ENCODE measurements at places on chromosomes 5 and 9. TPM values are rescaled to one million over a fixed set of nuclear protein-coding genes. Genes with fewer than 3 reads are reported as not detected.

- peaks cover 14% of the 10 kb centered on the region for H3K27me3 ChIP-seq
- H3K36me3 ChIP-seq: no peaks in the 10 kb centered on the region
- no peak overlapping the region for H3K27ac ChIP-seq
Observed at GRCh38 chr5:150206098-150206778, 16.4 kb downstream of the SLC6A7 start.

DNA sequence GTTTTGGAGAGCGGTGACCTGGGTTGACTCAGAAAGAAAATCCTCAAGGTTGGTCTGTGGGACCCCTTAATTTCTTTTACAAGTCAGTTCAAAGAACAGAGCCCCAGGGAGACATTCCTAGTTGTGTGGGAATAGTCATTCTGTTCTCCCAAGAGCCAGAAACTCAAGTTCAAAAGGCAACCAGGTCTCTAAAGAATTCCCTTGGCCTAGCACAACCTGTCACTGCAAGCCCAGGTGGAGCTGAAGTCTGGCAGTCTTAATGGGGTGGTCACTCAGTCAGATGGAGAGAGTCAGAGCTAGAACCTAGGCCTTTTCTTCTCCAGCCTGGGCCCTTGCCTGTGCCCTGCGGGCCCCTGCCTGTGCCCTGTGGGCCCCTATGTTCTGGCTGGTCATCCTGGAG is 37.5 kb upstream of the CDKN2AIPNL start:
- no peaks in the 10 kb centered on the region for H3K27me3 ChIP-seq
- no peaks in the 10 kb centered on the region for H3K4me1 ChIP-seq
- no peak overlapping the region for H3K4me3 ChIP-seq
- no peak for DNase-seq
- H3K27ac ChIP-seq: no peak overlapping the region
- no peaks in the 10 kb centered on the region for H3K36me3 ChIP-seq

DNA sequence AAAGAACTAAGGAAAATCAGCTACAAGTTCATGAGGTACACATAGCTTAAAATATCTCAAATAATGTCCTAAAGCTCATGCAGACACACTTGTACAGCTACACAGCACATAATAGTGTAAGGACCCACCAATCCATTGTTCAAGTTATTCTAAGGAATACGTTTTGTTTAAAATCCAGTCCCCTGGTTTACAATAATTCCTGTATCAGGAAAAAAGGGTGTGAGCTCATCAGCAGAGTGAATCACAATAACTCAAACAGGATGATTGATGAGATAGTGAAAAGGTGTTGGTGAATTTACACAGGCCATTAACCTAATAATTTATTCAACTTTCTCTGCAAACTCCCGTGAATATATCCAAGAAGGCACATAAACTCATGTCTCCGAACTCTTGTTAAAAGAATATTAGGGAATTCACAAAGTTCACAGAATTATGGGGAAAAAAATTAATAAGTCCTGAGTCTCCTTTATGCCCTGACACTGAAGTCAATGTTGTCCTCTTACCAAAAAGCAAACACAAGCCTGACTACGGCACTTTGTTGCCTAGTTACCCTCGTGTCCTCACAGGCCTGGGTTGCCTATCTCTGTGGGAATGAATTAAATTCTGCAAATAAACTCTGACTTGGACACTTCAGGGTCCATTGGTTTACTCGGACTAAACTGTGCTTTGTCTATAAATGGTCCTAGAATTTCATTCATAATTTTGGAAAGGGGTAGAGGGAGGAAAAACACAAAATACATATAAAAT is 142.8 kb upstream of the PDE4D start:
- no peak overlapping the region for H3K4me3 ChIP-seq
- no peaks in the 10 kb centered on the region for H3K36me3 ChIP-seq
- no peaks in the 10 kb centered on the region for H3K4me1 ChIP-seq
- H3K27me3 ChIP-seq: no peaks in the 10 kb centered on the region

- no peaks in the 10 kb centered on the region for H3K36me3 ChIP-seq
- no peak overlapping the region for H3K27ac ChIP-seq
- H3K27me3 ChIP-seq: peaks cover 1% of the 10 kb centered on the region
- no peak for DNase-seq
- H3K4me1 ChIP-seq: peaks cover 16% of the 10 kb centered on the region
- H3K4me3 ChIP-seq: no peak overlapping the region
Observed at GRCh38 chr9:97961361-97961760, 21.8 kb upstream of the ANP32B start.

- H3K4me3 ChIP-seq: no peak overlapping the region
- H3K27me3 ChIP-seq: peaks cover 3% of the 10 kb centered on the region
- no peak overlapping the region for H3K27ac ChIP-seq
- no peaks in the 10 kb centered on the region for H3K4me1 ChIP-seq
- DNase-seq: no peak
- no peaks in the 10 kb centered on the region for H3K36me3 ChIP-seq
Observed at GRCh38 chr5:10857338-10857733, 96.3 kb upstream of the DAP start.

Gene EMB
- total RNA-seq: 77.6 TPM

Gene SIGMAR1
- total RNA-seq: 109 TPM

Gene FLT4
- 1.7 TPM for total RNA-seq

Gene DOK3
- total RNA-seq: 4.9 TPM

Gene SHLD3
- total RNA-seq: 4.2 TPM

Gene TTC16
- 0.18 TPM for total RNA-seq
